Tibial nerve (tissue), 4 donors: ENCODE measurements at places on chromosomes 2 and 18.

DNA sequence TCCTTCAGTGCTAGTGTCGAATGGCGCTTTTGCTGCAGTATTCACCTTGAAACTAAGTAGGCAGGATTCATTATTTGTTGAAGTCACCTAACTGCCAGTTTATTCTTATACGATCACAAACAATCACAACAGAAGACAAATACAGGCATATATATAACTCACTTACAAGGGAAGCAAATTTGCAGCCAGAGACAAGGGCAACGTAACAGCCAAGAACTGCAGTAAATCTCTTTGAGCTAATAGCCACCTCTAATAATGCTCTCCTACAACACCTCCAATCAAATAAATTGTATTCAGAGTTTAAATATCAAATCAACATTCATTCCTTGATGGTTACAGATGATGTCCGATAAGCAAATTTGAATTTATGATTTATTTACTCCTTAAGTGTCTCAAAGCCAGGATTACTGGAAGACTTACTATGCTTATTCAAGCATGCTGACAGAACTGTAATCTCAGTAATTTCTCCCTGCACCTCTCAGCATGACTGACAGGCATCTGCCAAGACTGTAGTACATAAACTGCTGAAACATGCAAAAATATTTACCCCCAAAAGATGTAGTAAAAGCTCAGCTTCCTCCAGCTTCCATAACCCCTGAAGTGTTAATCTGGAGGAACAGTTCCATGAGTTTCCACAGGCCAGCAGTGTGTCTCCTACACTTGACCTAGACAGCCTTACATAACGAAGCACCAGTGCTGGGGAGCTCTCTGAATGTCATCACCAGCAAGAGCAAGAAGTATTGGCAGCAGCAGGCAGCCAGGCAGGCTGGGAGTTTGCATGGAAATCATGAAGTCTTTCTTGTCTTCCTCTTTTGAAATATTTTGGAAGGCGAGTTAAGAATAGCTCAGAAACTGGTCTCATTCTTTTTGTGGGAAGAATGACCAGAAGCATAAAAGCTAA, 20.9 kb upstream of the SCN1A start:
- no peak for DNase-seq

DNA sequence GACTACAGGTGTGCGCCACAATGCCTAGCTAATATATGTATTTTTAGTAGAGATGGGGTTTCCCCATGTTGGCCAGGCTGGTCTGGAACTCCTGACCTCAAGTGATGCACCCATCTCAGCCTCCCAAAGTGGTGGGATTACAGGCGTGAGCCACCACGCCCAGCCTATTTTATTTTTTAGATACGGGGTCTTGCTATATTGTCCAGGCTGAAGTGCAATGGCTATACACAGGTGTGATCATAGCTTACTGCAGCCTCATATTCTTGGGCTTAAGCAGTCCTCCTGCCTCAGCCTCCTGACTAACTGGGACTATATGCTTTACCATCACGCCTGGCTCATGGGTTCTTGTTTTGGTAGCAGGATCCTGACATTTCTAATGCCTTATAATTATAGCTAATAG, 42.4 kb downstream of the BIRC6 start:
- DNase-seq, result no peak

DNA sequence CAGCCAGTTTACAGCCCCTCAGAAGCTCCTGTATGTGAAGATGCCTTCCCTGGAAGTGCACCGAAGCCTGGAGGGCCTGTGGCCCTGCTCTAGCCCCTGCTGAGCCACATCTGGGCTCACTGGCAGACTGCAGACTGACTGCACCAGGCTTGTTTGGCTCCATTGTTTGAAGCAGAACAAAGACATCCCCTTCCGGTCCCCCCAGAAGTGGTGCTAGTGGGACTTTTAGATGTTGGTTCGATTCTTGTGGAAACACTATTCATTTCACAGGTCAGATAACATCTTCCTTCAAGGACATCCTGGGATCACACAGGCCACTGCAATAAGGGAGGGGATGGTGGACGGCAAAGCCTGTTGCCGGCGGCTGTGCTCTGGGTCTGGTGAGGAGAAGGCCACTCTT, 57.8 kb upstream of the CBLN2 start:
- DNase-seq, result no peak

- DNase-seq, result peak; percentile 66
Measured at GRCh38 chr2:217756375-217757107, 246.3 kb downstream of the TNS1 start.

DNA sequence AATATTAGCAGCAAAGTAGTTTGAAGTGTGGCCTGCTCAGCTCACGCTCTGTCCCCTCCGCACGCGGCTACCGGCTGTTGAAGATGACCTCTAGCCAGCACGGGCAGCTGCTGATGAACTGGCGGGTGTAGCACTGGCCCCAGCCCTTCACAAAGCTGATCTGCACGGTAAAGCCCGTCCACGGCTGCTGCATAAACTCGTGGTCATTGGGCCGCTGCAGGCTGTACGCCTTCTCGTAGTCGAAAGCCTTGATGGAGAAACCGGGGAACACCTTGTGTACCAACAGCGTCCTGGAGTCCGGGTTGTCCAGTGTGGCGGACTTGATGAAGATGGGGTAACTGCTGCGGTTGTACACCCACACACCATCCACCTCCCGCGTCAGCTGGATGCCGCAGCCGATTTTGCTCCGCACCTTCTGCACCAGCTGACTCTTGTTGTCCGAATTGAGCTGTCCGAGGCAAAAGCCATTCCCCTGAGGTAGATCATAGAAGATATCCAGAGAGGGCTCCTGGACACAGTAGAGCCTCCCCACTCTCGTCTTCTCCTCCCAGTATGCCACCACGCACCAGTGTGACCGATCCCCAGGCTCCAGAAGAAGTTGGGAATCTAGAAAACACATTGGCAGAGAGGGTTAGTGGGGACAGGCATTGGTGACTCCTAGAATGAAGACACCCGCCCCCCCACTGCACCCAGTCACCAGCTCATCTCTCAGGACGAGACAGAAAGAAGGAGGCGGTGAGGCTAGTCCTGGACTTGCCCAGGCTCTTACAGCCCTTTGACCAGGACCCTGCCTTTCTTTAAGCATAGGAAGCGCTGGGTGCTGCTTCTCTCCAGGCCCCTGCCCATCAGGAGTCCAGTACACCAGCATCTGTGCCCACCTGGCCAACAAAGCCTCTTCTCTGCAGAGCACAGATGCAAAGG, 29.2 kb downstream of the SMAD7 start:
- DNase-seq, result no peak

DNA sequence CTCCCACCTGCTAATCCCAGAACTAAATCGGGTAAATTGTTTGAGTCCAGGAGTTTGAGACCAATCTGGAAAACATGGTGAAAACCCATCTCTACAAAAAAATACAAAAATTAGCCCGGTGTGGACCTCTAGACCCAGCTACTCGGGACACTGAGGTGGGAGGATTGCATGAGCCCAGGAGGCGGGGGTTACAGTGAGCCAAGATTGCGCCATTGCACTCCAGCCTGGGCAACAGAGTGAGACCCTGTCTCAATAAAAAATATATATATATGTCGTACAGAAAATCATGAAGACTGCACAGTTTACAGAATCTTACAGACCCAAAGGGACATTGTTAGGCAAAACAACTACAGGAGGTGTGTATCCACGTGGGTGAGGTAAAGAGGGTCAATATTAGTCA, 4.0 kb upstream of the DPY30 start:
- DNase-seq, result no peak

- DNase-seq, result no peak
Measured at GRCh38 chr18:31680831-31681568, 3.4 kb downstream of the B4GALT6 start.

- DNase-seq, result no peak
Measured at GRCh38 chr2:115161081-115161770, 718.8 kb downstream of the DPP10 start.

DNA sequence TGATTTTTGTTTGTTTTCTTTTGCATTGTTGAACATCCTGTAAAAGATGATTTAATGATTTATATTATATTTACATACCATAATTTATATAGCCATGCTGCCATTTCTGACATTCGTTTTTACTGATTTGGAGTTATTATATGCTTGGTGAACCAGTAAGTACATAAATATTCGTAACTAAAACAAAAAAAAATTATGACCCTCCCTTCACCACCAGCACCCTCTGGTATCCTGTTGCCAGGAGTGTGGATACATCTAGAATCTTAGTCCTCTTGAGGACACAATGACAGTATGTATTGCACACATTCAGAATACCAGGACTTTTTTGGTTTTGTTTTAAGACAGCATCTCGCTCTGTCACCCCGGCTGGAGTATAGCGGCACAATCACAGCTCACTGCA, 43.9 kb upstream of the B3GNT7 start:
- no peak for DNase-seq

GRCh38 chr2:113361051-113361450, 76.4 kb upstream of the ZNG1B start:
- no peak for DNase-seq

- no peak for DNase-seq
Measured at GRCh38 chr2:43842866-43843226, 4.1 kb downstream of the ABCG8 start.
